ENCODE measurements at places on chromosomes 1 and 21. TPM values are rescaled to one million over a fixed set of nuclear protein-coding genes. Genes with fewer than 3 reads are reported as not detected.
A peak's percentile ranks its signal among the peaks of the same experiment; 100 is the strongest.

LMOD1 gene
- 10.8 TPM for total RNA-seq

OR2AK2 gene
- total RNA-seq: not detected

TCP10L gene
- total RNA-seq: 2.6 TPM

ACAP3 gene
- total RNA-seq: 57.3 TPM

HES3 gene
- not detected for total RNA-seq

OLFML3 gene
- 13.8 TPM for total RNA-seq

POU3F1 gene
- total RNA-seq: 0.11 TPM

RNF186 gene
- total RNA-seq: not detected

FAM72D gene
- not detected for total RNA-seq

DNA sequence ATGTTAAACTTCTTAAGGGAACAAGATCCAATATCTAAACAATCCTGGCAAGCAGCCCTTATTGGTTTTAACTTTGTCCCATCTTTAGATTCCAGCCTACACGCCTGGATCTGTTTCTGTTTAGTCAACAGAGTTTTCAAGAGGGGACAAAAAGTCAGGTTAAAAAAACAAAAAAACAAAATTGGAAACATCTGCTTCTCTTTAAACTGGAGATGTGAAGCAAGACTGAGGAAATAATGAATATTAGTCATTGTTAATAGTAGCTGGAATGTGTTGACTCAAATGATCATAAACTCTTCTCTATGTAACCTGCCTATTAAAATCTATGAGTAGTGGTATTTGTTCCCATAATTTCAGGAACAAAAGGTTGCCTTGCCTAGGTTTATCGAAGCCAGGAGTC is 55.0 kb downstream of the NID1 start:
- no peak for DNase-seq

DNA sequence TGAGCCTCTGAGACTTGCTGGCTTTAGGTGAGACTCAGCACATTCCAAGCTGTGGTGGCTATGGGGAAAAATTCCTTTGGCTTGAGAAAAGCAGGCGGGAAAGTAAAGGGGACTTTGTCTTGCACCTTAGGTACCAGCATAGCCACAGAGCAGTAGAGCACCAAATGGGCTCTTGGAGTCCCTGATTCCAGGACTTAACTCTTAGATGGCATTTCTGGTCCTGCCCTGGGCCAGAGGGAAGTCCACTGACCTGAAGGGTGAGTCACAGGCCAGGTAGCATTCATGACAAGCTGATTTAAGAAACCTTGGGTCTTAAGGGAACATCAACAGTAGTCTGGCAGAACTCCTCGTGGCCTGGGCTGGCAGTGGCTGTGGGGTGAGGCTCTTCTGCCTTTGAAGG is 344.7 kb downstream of the DUSP10 start:
- no peak for DNase-seq

DNA sequence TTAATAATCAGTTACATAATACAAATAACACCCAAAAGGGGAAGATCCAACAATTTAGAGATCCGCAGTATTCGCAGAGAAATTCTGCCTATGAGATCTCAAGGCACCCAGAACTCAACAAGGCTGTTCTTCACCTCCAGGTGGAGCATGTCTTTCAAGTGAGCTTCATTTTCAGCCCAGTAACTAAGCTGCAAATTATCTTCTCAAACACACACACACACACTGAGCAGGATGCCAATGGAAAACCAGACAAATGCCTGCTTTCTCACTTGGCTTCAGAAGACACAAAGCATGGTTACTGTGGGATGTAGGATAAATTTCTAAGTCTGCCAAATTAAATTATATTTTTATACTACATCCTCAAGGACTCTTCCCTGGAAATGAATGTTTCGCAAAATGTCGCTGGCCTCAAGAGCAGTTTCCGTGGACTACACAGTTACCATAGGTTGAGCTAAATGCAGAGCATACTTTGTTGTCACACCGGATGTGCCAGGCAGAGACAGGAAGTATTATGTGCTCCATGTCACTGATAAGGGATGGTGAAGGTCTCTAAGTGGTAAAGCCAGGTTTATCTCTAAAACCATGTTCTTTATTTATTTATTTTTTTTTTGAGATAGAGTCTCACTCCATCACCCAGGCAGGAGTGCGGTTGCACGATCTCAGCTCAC is 30.3 kb downstream of the UBR4 start:
- DNase-seq: no peak

DNA sequence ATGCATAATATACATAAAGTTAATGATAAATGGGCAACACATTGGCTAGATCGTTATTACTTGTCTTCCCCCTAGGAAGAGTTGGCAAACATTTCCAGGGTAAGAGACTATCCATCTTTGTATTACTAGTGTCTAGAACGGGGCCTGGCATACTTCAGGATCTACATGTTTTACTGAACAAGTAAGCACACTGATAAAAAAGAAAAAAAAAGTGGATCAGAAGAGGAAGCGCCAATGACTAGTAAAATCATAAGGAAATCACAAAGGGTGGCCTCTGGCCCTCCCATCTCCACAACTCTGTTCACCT is 482 bp downstream of the TM2D1 start:
- no peak for DNase-seq

DNA sequence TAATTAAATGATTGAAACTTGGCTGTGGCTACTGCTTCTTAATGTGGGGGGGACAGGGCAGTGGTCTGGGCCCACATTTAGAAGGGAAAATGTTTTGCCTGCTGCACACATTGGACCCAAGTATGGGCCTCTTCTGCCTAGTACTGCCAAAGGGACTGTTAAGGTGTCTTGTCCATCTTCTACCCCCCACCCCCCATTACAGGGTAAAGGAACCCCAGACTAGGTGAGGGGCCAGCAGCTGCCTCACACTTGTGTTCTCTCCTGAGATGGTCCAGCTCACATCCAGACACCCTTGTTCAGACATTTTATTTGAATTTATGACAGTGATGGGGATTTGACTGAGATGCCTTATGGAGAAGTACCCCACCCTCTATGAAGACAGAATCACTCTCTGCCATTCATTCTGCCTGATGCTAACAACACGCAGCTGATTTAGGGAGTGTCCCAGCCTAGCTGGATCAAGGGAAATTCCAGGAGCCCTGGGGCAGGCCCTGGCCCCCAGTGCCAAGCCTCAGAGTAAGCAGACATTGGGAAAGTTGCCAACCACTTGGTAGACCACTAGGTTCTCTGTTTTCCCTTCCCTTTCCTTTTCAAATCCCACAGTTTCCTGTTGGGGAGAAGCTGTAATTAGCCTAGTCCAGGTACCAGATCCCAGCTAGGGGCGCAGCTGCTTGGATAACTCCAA is 42.1 kb downstream of the YARS1 start:
- no peak for DNase-seq

DNA sequence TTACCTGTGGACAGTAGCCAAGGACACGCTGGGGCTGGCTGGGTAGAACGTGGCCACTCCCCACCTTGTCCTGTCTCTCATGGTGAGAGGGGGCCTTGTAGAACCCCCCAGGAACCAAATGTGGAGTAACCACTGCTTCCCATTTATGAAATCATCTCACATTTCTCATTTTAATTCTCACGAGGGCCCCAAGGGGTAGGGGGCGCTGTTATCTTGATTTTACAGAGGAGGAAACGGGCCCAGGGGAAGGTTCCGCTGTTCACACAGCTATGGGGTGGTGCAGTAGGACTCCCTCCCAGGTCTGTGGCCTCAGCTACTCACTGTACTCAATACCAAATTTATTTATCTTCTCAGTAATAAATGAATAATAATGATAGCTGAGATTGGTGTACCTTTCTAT is 5.5 kb downstream of the SMPDL3B start:
- peak; percentile 81 for DNase-seq

GRCh38 chr1:107326824-107327445 is 186.1 kb downstream of the NTNG1 start:
- DNase-seq: no peak

GRCh38 chr1:89610457-89611011 is 22.4 kb upstream of the LRRC8C start:
- no peak for DNase-seq

DNA sequence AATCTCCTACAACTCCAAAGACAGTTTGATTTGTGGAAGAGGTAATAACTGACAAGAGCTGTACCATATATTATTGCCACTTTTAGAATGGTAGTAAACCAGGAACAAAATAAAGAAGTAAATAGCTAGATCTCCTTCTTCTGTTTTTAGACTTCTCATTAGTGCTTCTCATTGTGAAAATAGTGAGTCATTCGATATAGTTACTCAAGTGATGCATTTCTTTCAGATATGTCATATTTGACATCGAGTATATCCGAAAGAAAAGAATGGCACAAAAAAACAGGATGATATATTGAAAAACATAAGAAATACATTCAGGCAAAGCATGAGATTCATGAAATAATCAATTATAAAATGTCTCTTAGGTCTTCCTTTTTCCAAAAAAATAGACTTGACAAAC is 1346.1 kb downstream of the BRINP3 start:
- no peak for DNase-seq

DNA sequence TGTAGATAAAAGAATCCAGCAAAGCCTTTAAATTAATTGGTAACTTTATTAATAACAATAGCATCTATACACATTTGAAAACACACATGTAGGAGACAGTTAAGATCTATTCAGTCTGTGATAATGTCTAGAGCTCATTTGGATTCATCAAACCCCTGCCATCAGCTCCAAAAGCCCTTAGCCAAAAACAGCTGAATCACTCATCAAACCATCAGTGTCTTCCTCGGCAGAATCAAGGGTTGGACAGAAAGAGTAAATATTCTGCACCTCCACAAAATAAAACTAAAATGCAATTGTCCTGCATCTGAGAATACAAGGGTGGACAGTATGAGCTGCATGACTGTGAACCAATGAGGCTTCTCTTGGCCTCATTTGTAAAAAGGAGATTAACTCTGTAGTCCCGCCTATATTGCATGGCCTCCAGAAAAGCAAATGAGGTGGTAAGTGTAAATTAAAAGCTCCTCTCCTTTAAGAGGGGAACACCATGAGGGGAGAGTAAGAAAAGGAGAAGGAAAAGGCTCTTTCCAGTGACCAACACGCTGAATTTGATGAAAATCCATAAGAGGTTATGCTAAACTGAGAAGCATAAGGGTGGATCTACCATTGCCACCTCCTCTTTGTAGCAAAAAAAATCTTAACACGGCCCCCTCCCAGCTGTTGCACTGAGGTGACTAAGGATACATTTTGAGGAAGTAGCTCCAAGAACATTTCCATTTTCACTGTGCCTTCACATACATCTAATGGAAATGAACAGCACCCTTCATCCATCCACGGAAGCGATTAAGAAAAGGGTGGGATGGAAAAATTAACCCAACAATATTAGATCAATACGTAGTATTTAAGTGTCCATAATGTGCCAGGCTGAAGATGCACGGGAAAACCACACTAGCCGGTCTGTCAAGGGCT is 14.7 kb upstream of the BOLA1 start:
- DNase-seq: no peak

GRCh38 chr21:40569357-40569756 is 277.6 kb downstream of the DSCAM start:
- no peak for DNase-seq

DNA sequence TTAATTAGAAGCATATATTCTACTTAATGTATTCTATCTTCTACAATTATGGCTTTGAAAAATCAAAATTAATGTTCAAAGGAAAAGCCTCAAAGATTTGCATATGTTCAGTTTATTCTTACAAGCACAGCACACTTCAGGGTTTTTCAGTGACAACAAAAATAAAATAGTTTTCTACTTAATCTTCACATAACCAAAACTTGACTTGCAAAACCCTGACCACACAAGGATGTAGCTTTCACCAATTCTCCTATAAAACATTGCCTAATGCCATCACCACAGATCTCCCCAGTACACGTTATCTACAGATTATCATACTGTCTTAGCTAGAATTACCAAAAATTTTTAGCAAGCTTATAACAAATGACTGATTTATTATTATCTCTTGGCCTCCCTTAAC is 23.3 kb downstream of the LPAR3 start:
- DNase-seq: no peak

GRCh38 chr1:53294567-53294966 is 33.3 kb downstream of the LRP8 start:
- DNase-seq: peak; percentile 21

DNA sequence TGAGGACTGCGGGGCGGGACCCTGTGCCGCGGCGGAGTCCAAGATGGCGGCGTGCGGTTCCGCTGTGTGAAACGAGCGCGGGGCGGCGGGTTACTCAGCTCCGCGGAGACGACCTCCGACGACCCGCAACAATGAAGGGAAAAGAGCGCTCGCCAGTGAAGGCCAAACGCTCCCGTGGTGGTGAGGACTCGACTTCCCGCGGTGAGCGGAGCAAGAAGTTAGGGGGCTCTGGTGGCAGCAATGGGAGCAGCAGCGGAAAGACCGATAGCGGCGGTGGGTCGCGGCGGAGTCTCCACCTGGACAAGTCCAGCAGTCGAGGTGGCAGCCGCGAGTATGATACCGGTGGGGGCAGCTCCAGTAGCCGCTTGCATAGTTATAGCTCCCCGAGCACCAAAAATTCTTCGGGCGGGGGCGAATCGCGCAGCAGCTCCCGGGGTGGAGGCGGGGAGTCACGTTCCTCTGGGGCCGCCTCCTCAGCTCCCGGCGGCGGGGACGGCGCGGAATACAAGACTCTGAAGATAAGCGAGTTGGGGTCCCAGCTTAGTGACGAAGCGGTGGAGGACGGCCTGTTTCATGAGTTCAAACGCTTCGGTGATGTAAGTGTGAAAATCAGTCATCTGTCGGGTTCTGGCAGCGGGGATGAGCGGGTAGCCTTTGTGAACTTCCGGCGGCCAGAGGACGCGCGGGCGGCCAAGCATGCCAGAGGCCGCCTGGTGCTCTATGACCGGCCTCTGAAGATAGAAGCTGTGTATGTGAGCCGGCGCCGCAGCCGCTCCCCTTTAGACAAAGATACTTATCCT is 430 bp downstream of the RBM15 start:
- DNase-seq: no peak

- no peak for DNase-seq
Measured at GRCh38 chr1:160047111-160047991, 15.6 kb upstream of the PIGM start.

DNA sequence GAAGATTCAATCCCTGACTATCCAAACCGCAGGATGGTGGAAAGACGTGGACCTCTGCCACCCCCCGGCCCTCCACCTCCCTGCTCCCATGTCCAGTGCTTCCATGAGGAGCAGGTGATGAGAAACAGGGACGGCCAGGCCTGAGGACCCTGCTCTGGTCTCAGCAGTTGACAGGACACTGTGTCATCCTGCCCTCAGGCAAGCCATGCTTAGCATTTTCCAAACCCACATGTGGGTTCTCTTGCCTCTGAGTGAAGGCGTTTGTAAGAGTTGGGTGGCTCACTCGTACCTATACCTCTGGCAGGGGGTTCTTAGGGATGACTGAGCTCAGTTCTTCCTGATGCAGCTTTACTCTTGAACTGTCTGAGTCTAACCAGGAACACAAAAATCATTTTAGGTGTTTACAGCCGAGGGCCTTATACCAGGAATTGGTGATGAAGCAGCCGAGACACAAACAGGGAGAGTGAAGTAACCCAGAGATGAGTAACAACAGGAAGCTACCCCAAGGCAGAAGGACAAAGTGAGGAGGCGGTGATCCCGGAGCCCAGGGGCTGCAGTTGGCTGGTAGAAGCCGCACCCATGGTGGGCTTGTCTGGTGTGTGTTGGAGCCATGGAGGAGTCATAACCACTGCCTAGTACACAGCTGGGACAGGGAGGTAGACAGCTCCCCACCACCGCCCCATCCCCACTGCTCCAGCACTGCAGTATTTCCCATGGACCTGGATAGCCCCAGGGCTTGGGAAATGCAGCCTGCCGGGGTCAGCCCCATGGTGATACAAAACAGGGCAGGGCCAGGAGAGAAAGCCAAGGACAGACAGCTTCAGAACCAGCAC is 21.4 kb downstream of the MYBPH start:
- DNase-seq: no peak

Data from Right ventricle myocardium inferior (tissue), 1 donor.